ENCODE measurements at places on chromosomes 11 and 22. TPM values are rescaled to one million over a fixed set of nuclear protein-coding genes. Genes with fewer than 3 reads are reported as not detected.
A peak's percentile ranks its signal among the peaks of the same experiment; 100 is the strongest.

IGLL1 gene
- not detected for total RNA-seq

MYBPC3 gene
- not detected for total RNA-seq

DNA sequence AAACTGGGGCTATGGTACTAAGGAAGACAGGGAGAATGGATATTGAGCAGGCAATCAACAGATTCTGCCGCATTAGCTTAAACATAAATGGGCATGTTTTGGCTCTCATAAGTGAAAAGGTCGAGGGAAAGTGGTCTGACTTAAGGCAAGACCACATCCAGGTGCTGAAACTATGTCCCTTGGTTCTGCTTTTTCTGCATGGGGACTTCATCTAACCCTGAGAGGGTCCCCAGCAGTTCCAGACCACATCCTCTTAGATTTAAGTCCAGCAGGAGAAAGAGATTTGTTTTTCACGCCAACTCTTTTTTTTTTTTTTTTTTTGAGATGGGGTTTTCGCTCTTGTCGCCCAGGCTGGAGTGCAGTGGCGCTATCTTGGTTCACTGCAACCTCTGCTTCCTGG is 5.5 kb downstream of the RPS6KA4 start:
- H3K4me3 ChIP-seq: no peak overlapping the region
- no peak overlapping the region for H3K27ac ChIP-seq
- peaks cover 79% of the 10 kb centered on the region for H3K36me3 ChIP-seq
- H3K27me3 ChIP-seq: no peaks in the 10 kb centered on the region

SERPING1 gene
- total RNA-seq: 1.00 TPM

- no peaks in the 10 kb centered on the region for H3K27me3 ChIP-seq
- peaks cover 16% of the 10 kb centered on the region for H3K36me3 ChIP-seq
- peaks cover 63% of the 10 kb centered on the region for H3K4me1 ChIP-seq
- DNase-seq: no peak
These were observed at the start of gene IFITM5 for GRCh38 chr11:299081-299891. Gene IFITM5, minus strand, starts transcription at chr11:299526. Its CDS starts 36 bp downstream, at chr11:299490.

DNA sequence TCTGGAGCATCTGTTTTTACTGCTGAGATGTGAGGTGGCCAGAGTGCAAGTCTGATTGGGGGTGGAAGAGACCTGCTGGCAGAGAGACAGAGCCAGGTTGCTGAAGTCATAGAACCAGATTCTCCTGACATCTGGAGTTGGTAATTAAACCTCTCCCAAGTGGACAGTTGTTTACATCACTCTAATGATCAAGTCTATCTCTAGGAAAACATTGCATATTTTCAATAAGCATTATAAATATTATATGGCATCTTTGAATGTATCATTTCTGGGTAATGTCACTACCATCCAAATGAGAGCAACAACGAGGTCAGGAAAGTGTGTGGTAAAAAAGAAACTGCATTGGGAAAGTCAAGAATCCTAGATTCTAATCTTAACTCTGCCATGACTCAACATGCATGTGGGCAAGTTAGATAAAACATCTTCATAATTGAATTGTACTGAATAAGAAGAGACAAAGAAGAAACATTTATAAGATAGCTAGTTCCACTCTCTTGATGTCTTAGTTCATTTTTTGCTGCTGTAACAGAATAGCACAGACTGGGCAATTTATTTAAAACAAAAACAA is 351.2 kb upstream of the API5 start:
- H3K27me3 ChIP-seq: no peaks in the 10 kb centered on the region
- DNase-seq: no peak
- no peaks in the 10 kb centered on the region for H3K36me3 ChIP-seq
- H3K27ac ChIP-seq: no peak overlapping the region

KCTD17 gene
- 0.67 TPM for total RNA-seq

DNA sequence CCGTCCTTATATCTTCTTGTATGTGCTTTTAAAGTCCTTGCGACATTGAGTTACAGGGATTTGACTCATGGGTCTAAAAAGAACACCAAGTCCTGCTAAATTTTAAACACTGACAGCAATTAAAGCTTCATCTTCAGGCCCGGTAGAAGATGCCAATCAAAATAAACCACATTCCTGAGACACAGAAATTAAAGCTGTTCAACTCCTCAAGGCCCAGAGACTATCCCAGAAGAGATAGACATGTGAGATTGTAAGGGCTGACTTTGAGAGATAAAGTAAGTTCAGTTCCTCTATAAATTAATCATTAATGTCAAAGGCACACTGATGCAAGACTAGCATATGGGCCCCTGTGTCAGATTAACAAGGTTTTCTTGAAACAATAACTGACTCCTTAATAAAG is 49.8 kb downstream of the OSBPL5 start:
- H3K4me3 ChIP-seq: no peak overlapping the region
- H3K36me3 ChIP-seq: peaks cover 2% of the 10 kb centered on the region
- H3K27me3 ChIP-seq: no peaks in the 10 kb centered on the region
- no peak overlapping the region for H3K27ac ChIP-seq
- H3K4me1 ChIP-seq: peaks cover under 1% of the 10 kb centered on the region

GRCh38 chr11:130216591-130217132 is 57.1 kb downstream of the ST14 start:
- no peak overlapping the region for H3K27ac ChIP-seq
- no peaks in the 10 kb centered on the region for H3K36me3 ChIP-seq
- DNase-seq: no peak

DNA sequence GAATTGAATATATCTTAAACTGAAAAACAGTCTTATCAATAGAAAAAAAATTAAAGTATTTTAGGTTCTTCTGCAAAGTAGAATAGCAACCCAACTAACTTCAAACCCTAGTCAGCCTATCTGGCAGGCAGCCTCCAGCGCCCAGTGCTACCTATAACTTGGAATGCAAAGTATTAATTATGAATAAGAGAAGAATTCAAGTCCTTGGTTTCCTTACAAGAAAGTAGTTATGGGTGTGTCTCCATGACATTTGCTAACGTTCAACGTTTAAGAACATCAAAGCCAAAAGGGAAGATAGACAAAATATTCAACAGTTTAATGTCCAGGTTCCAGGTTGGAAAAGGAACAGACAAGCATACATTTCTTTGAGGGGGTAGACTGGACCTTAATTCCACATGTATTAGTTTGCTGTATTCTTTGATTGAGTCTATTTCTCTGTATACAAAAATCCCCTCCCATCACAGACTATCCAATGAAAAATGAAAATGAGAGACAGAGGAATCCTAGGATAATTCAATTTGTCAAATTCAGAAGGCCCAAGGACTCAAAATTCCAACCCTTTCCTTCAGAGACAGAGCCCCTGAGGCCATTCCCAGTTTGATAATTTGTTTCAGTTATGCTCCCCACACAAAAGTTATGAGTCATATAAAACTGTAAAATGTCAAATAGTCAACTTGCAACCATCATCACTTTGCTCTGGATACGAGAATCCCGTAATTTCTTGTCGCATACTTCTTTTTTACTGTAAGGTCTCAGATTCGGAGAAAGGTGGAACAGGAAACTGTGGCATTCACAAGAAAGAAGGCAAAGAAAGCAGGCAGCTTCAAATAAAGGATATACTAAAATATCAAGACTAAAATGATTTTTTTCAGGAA is 83.7 kb upstream of the CHRM4 start:
- H3K4me3 ChIP-seq: no peak overlapping the region
- no peaks in the 10 kb centered on the region for H3K27me3 ChIP-seq
- H3K4me1 ChIP-seq: no peaks in the 10 kb centered on the region
- H3K36me3 ChIP-seq: peaks cover 5% of the 10 kb centered on the region

PNPLA3 gene
- total RNA-seq: 0.38 TPM

KRTAP5-2 gene
- not detected for total RNA-seq

KCNQ1OT1 gene
- 1.7 TPM for total RNA-seq

- peak overlapping the region; percentile 39 for H3K27ac ChIP-seq
- H3K4me1 ChIP-seq: peaks cover 54% of the 10 kb centered on the region
- no peaks in the 10 kb centered on the region for H3K27me3 ChIP-seq
- H3K36me3 ChIP-seq: no peaks in the 10 kb centered on the region
These were observed 7.4 kb upstream of the SOX6 start for GRCh38 chr11:16363706-16364105.

- no peaks in the 10 kb centered on the region for H3K36me3 ChIP-seq
- H3K4me1 ChIP-seq: peaks cover 19% of the 10 kb centered on the region
- DNase-seq: no peak
- H3K4me3 ChIP-seq: no peak overlapping the region
- H3K27ac ChIP-seq: no peak overlapping the region
- H3K27me3 ChIP-seq: peaks cover 17% of the 10 kb centered on the region
These were observed 19.3 kb upstream of the BRSK2 start for GRCh38 chr11:1370186-1371025.

GRCh38 chr11:130455483-130456127 is 7.2 kb downstream of the ADAMTS15 start:
- no peak for DNase-seq
- H3K27ac ChIP-seq: no peak overlapping the region
- H3K36me3 ChIP-seq: no peaks in the 10 kb centered on the region
- H3K4me3 ChIP-seq: no peak overlapping the region
- H3K4me1 ChIP-seq: no peaks in the 10 kb centered on the region
- peaks cover 13% of the 10 kb centered on the region for H3K27me3 ChIP-seq

GRCh38 chr11:48052183-48053044 is 72.1 kb downstream of the PTPRJ start:
- H3K27ac ChIP-seq: no peak overlapping the region
- no peak overlapping the region for H3K4me3 ChIP-seq
- peaks cover 20% of the 10 kb centered on the region for H3K4me1 ChIP-seq
- H3K36me3 ChIP-seq: no peaks in the 10 kb centered on the region
- no peaks in the 10 kb centered on the region for H3K27me3 ChIP-seq

GRCh38 chr11:65159012-65159411 is 11.0 kb upstream of the SPDYC start:
- no peaks in the 10 kb centered on the region for H3K36me3 ChIP-seq
- no peak for DNase-seq
- H3K4me1 ChIP-seq: 0 out of 2 replicates have a peak, but pooled peaks cover 2% of the 10 kb centered on the region
- no peaks in the 10 kb centered on the region for H3K27me3 ChIP-seq

- no peak for DNase-seq
- no peak overlapping the region for H3K4me3 ChIP-seq
- H3K36me3 ChIP-seq: no peaks in the 10 kb centered on the region
- no peak overlapping the region for H3K27ac ChIP-seq
- peaks cover 10% of the 10 kb centered on the region for H3K4me1 ChIP-seq
- no peaks in the 10 kb centered on the region for H3K27me3 ChIP-seq
These were observed 94.7 kb upstream of the PARVA start for GRCh38 chr11:12282676-12283075.

GRCh38 chr11:45319077-45319476 is 32.9 kb upstream of the SYT13 start:
- DNase-seq: no peak
- H3K36me3 ChIP-seq: no peaks in the 10 kb centered on the region
- no peak overlapping the region for H3K27ac ChIP-seq
- no peaks in the 10 kb centered on the region for H3K4me1 ChIP-seq
- no peak overlapping the region for H3K4me3 ChIP-seq
- no peaks in the 10 kb centered on the region for H3K27me3 ChIP-seq

DNA sequence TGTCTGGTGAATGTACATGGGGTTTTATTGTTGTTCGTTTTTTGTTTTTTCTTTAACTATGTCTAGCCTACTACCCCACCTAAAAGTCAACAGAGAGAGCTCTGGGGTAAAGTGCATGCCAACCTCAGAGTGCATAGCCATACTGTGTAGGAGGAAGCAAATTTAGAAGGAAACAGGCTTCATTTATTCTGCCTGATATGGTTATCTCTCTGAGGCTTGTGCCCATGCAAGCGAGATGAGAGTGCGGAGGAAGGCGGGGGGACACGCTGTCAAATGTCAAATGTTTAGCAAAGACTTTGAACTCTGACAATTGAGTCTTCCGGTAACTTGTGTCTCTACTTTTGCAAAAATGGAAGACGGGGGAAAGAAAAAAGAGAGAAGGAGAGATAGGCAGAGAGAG is 295.5 kb downstream of the ETS1 start:
- no peak overlapping the region for H3K27ac ChIP-seq
- H3K4me1 ChIP-seq: no peaks in the 10 kb centered on the region
- DNase-seq: no peak
- H3K36me3 ChIP-seq: no peaks in the 10 kb centered on the region
- no peak overlapping the region for H3K4me3 ChIP-seq
- H3K27me3 ChIP-seq: no peaks in the 10 kb centered on the region

ACTN3 gene
- not detected for total RNA-seq

- H3K4me1 ChIP-seq: no peaks in the 10 kb centered on the region
- peaks cover 17% of the 10 kb centered on the region for H3K36me3 ChIP-seq
- no peak for DNase-seq
- no peaks in the 10 kb centered on the region for H3K27me3 ChIP-seq
These were observed 2.1 kb upstream of the RNF26 start for GRCh38 chr11:119332111-119332765.

DNA sequence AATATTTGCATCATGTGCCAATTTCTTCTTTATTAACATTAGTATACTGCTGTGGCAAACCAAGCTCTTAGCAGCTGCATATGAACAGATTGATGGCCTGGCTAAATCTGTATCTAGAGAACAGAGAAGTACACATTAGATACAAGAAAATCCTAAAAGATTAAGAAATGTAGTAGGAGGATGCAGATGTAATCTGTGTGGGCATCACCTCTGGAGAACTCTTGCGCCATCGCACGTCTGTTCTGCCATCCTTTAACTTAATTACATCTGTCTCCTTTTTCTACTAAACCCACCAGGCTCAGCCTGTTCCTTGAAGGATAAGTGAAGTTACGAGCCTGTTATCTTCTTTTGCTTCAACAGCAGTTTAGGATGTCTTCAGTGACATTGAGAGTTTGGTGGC is 196.4 kb upstream of the PITPNB start:
- no peaks in the 10 kb centered on the region for H3K36me3 ChIP-seq
- H3K27me3 ChIP-seq: no peaks in the 10 kb centered on the region
- no peak overlapping the region for H3K4me3 ChIP-seq
- no peaks in the 10 kb centered on the region for H3K4me1 ChIP-seq
